B cell (primary cell): ENCODE measurements at places on chromosomes 5 and 9.
A peak's percentile ranks its signal among the peaks of the same experiment; 100 is the strongest.

DNA sequence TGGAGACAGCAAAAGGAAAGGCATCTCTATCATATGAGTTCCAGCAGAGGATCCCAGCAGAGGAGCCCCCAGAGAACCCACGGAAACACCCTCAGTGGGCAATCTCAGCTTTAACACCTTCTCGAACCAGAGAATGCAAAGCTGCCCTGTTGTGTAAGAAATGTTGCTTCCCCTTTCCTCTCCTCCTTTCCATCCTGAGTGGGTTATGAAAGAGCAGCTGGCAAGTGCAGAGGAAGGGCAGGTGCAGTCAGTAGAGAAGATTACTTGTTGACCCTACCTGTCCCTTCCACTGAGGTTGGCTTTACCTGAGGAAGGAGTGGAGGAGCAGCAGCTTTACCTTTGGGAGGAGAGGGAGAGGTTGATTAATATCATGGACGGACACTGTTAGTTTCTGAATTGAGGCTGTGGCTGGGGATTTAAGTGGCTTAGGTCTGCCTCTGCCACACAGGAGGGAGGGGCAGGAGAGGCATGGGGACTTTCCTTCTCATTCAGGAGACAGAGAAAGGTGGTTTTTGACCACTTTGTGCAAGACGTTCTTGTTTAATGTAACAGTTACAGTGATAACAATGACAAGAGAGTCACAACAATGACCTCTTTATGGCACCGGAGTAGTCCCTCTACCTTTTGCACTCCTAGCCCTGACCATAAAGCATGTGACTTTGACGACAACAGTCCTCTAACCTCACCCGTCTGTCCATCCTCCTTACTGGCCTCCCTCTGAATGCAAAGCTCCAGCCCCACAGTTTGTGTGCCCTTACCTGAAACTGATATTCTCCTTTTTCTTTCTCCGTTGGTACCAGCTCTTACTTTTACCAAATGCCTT, 254.8 kb downstream of the NSG2 start:
- no peak for DNase-seq

- DNase-seq = no peak
Measured at GRCh38 chr9:77679088-77679487, 31.0 kb upstream of the GNA14 start.

- no peak for DNase-seq
Measured at GRCh38 chr9:113504725-113505590, 41.4 kb downstream of the RGS3 start.

GRCh38 chr5:65483546-65484346, 2.0 kb upstream of the ADAMTS6 start:
- peak; percentile 70 for DNase-seq

DNA sequence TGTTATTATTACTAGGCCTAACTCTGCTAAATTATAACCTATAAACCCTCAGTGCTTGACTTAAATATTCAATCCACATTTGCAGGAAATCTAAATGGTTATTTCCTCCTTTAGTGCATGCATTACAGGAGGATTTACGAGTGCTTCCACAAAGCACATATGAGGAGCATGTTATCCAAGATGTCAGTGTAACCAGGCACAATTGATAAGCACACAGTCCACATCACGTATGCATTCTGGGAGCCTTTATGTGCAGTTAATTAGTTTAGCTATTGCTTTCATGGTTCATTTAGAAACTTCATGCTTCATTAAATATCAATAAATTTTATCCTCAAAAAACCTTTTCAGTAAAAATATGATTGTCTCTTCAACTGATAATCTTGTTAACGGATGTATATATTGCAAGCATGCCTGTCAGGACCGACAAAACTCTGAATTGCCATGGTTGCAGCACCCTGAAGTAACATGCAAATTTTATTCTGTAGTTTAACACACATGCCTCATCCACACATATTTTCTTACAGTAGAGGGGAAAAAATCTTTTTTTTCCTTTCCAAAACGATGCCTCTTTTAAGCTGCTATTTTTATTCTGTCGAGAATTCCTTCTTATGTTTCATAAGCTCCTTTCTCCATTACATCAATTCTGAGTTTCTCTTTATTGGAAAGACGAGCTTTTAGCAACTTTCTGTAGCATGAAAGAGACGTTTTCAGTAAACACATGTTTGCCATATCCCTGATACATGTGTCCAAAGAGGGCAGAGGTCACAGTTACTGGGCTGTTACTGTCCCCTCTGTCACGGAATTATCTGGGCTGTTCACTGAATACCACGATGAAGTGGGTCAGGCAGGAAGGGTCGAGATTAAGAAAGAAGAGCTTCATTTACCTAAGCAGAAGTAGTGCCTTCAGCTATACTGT, 142.0 kb downstream of the GLIS3 start:
- no peak for DNase-seq

DNA sequence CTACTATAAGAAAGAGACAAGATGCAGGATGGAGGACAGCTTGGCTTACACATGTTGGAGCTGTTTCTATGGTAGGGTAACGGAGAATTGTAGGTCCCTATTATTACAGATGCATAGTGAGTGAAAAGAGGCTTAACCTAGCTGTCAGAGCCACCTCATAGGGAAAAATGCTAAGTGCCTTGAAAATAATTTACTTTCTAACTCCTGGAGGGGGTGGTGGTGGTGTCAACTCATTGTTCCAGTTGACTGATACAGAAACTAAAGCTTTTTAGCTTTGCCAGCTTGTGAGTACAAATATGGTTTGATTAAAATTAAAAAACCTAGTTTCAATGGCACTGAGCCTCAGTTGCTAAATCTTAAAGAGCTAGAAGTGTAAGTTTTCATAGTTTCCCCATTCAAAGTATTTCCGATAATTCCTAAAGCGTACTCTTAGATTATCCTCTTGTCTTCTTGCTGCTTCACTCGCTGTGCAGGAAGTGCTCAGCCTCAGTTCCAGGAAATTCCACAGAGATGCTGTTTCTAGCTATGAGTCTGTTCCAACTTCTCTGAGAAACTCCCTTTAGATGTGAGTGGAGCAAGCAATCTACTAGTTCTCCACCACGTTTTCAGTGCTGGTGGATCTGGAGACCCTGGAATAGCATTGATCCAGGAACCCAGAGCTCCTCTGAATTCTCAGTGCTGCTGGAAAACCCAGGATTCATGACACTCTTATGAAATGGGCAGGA, 265.2 kb downstream of the DMAC1 start:
- DNase-seq = no peak

DNA sequence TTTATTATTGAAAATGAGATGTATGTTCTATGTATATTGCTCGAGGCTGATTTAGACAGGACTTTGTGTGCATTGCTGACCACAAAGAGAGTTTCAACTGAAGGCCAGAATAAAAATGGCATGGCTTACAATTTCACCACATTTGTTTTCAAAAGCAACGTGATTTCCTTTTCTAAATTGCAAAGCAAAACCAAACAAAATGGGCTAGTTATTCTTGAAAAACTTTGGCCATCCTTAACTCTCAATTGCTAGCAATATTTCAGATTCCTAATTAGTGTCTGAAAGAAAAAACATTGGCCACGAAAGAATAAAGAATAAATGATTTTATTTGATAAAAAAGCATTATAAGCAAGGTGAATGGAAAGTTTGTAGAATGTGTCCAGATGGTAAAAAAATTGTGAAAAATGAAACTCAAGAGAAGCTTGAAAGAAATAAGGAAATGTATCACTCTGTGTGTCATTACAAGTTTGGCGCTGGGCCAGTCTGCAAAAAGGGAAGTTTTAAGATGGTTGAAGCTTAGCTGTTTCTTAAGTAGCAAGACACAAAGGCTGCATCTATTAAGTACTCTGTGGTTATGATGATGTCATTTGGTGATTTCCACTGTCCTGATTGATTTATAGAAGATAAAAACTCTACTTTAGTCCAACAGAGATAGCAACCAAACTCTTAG, 89.2 kb upstream of the PRLR start:
- peak; percentile 63 for DNase-seq

- DNase-seq = no peak
Measured at GRCh38 chr5:142644127-142644526, 41.8 kb downstream of the FGF1 start.

- DNase-seq = no peak
Measured at GRCh38 chr5:102866237-102866600, 111.1 kb downstream of the PAM start.
